ENCODE measurements at places on chromosomes 1 and 21.

DNA sequence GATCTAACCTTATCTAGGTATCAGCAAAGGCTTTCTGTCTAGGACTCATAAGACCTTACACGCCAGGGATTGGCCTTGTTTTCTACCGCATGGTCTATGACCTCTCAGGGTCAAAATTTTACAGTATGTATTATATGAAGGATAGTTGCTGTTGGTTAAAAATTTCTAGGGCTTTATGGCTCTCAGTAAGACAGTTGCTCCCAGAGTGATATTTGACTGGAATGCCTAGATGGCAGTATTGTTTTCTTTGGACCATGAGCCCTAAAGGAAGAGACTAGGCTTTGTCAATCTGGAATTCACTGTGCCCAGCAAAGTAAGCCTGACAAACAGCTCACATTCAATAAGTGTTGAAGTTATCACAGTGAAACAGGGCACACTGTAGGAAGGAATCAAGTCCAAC lies 37.6 kb downstream of the C1orf87 start:
- DNase-seq, result no peak

- DNase-seq, result no peak
These were observed 570.5 kb downstream of the PTPRU start for GRCh38 chr1:29806646-29807319.

- DNase-seq, result no peak
These were observed 2.7 kb downstream of the VCAM1 start for GRCh38 chr1:100722221-100722620.

DNA sequence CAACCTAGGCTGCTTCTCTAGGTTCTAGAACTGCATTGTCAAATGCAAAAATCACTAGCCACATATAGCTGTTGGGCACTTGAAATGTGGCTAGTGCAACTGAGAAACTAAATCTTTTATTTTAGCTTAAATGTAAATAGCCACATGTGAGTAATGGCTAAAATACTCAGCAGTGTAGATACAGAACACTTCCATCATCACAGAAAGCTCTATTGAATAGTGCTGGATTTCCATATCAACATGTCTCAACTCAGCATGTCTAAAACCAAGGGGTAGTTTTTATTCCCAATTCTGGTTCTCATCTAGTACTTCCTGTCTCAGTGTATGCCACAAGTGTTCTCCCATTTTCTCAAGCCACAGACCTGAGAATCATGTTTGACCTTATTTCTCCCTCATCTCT lies 7.5 kb upstream of the TP53BP2 start:
- DNase-seq, result no peak

DNA sequence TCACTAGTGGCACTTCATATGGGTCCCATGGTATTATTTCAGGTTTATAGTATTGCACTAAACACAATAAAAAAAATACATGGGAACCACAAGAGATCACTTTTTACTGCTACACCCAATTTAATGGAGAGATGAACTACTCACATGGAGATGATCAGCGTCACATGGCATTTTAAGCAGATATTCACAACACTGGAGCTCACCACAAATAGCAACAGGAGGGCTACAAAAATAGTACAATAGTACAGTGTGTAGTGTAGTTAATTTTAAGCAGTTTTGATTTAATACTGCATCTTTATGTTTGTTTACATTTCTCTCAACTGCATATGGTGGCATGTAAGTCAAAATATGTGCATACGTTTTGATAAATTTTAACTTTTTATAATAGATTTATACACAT lies 31.0 kb downstream of the SNX7 start:
- DNase-seq, result no peak

- DNase-seq, result peak; percentile 47
These were observed 26.2 kb upstream of the SPATA6 start for GRCh38 chr1:48498096-48498791.

DNA sequence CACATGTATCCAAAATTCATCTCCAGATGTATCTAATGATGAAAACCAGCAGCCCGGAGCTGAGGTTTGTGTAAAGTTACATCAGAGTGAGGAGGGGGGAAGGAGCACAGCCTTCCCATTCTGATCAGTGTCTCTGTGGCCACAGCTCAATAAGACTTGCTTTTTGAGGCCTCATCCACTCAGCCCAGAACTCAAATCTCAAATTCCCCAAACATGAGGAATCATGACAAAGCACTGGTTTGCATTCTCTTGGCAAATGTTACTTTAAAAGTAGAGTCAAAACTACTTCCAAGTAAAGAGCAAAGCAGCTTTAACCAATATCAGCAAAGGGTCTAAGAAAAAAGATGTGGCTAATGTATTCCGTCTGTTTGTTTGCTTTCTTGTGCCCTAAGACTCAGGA lies 30.9 kb downstream of the CCN1 start:
- DNase-seq, result no peak

- DNase-seq, result no peak
These were observed 13.8 kb downstream of the SLC35E2B start for GRCh38 chr1:1678581-1679380.

- DNase-seq, result no peak
These were observed 92.5 kb upstream of the IRF2BP2 start for GRCh38 chr1:234702342-234703000.

GRCh38 chr1:218339267-218339831 lies 5.8 kb upstream of the TGFB2 start:
- no peak for DNase-seq

GRCh38 chr1:166464333-166464732 lies 297.5 kb upstream of the FAM78B start:
- DNase-seq, result no peak

GRCh38 chr1:55138823-55139222 lies 76.3 kb downstream of the USP24 start:
- DNase-seq, result no peak

DNA sequence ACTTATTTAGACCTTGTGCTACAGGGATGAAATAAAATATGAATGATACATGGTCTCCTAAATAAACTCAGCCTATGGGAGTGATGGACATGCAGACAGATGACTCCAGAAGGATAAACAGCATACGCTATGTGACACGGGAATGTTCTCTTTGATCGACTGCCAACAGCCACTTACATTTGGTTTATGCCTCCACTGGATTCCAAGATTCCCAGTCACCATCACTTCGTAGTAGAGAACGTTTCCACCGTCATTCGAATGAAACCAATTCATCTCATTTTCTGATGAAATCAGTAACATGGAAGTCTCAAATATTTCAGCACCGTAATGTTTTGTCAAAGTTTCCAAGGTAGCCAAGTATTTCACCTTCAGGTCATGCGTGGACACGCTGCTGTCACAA lies 99.7 kb downstream of the JAK1 start:
- DNase-seq, result no peak
